Right cardiac atrium (tissue), 5 donors: ENCODE measurements at places on chromosomes 5 and 9. TPM values are rescaled to one million over a fixed set of nuclear protein-coding genes. Genes with fewer than 3 reads are reported as not detected.

DNA sequence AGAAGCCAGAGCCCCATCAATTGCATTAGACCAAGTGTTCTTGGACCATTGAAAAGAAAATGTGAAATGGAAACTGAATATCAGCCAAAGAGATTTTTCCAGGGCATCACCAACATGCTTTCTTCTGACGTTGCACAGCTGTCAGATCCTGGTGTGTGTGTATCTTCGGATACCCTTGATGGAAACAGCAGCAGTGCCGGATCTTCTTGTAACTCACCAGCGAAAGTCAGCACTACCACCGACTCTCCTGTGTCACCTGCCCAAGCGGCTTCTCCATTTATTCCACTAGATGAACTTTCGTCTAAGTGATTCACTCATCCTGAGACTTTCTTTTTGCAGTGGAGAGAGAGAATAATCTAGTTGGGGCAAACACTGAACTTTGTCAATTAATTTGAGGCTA is 75.7 kb downstream of the PIP5K1B start:
- no peak for DNase-seq

DNA sequence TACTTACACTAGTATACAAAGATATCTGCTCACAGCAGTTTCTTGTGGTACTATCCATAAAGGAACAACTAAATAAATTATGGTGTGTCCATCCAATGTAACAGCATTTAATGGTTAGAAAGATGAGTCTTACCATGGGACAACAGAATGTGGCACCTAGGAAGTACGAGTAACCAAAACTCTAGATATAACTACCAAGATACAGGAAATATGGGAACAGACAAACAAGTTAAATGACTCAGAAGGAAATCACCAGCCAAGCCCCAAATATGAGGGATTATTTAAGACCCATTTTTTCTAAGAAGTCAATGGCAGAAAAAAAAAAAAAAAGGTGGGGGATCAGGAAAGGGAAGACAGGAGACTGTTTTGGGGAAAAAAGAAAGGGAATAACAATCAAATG is 294.8 kb downstream of the PRELID2 start:
- DNase-seq: no peak

DNA sequence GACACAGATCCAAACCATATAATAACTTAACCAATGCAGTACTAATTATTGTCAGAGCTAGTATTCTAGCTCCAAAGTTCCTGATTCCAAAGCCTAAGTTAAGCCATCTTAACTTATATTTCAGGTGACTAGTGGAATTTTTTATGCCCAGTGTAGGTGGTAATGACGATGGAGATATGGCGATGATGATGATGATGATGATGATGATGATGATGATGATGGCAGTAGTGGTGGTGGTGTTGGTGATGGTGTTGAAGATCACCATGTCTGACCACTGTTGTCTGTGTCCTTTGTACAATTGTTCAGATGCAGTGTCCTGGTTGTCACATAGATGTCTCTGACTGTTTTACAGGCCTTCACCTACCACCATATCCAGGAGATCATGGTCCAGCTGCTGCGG is 139.9 kb downstream of the INSYN2B start:
- DNase-seq: no peak

The PFN3 gene
- total RNA-seq: not detected

The TSC1 gene
- total RNA-seq: 43.1 TPM
